H4 (cell line): ENCODE measurements at places on chromosomes 1 and 21. TPM values are rescaled to one million over a fixed set of nuclear protein-coding genes. Genes with fewer than 3 reads are reported as not detected.

GRCh38 chr1:246725191-246725590, 982 bp downstream of the SCCPDH start:
- no peak for DNase-seq

The UQCRHL gene
- total RNA-seq: 4.9 and 6.0 TPM in 2 replicates

The ESRRG gene
- 0.72 and 0.76 TPM in 2 replicates for total RNA-seq

The C1orf159 gene
- total RNA-seq: 11.8 and 16.4 TPM in 2 replicates
